ENCODE measurements at places on chromosomes 5 and 9.

GRCh38 chr9:127562841-127563401, 49.2 kb upstream of the STXBP1 start:
- no peak for DNase-seq

GRCh38 chr9:99398241-99398640, 176.2 kb downstream of the SEC61B start:
- no peak for DNase-seq

DNA sequence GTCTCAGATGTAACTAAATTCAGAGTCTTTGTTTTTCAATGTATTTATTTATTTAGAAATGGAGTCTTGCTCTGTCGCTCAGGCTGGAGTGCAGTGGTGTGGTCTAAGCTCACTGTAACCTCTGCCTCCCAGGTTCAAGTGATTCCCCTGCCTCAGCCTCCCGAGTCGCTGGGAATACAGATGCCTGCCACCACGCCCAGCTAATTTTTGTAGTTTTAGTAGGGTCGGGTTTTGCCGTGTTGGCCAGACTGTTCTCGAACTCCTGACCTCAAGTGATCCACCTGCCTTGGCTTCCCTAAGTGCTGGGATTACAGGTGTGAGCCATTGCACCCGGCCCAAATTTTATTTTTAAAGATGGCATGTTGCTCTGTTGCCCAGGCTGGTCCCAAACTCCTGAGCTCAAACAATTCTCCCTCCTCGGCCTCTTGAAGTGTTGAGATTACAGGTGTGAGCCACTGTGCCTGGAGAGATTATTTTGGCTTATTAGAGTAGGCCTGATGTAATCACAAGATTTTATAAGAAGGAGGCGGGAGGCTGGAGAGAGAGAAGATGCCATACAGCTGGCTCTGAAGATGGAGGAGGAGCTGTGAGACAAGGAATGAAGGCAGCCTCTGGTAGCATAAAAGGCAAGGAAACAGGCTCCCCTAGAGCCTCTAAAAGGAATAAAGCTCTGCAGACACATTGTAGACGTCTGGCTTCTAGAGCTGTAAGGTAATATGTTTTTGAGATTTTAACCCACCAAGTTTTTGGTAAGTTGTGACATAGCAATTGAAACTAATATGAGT, 12.9 kb upstream of the KLF9 start:
- DNase-seq: no peak

GRCh38 chr5:27216367-27216950, 178.1 kb upstream of the CDH9 start:
- no peak for DNase-seq

GRCh38 chr5:67047160-67047559, 149.4 kb downstream of the CD180 start:
- DNase-seq: no peak

GRCh38 chr5:95347506-95348120, 43.6 kb upstream of the FAM81B start:
- DNase-seq: no peak

DNA sequence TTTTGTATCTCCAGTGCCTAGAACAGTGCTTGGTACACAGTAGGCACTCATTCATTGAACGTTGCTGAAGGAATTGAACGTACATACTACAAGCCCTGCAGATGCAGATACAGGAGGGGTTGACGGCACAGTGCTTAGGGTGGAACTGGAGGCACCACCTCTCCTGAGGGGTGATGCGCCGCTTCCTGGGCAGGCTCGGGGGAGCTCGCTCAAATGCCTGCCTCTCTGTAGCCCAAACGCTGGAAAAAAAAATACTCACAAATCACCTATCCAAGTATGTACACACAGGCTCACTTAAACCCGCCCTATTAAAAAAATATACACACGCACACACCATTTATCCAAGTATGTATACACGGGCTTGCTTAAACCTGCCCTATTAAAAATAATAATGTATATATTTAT, 536 bp upstream of the COMMD10 start:
- no peak for DNase-seq

DNA sequence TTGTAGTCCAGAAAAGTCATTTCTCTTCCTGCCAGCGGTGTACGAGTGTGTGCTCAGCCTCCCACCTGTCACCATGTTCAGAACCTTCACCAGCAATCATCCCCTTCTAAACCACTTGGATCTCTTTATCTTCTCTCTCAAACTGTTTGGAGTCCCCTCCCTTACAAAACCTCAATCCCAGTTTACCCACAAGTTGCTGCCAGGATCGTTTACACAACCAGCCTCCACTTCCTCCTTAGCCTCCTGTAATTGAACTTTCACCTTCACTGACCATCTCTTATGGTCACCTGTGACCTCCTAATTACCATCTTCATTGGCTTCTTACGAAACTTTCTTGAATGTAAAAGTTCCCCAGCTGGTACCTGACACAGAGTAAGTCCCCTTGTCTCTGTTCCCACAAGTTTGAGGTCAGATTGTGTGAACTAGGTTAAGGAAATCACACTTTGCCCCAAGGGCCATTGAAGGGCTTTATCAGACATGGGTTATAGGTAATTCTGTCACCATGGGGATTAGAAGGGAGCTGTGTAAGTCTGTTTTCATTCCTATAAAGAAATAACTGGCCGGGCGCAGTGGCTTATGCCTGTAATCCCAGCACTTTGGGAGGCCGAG, 20.0 kb downstream of the RNF44 start:
- no peak for DNase-seq

DNA sequence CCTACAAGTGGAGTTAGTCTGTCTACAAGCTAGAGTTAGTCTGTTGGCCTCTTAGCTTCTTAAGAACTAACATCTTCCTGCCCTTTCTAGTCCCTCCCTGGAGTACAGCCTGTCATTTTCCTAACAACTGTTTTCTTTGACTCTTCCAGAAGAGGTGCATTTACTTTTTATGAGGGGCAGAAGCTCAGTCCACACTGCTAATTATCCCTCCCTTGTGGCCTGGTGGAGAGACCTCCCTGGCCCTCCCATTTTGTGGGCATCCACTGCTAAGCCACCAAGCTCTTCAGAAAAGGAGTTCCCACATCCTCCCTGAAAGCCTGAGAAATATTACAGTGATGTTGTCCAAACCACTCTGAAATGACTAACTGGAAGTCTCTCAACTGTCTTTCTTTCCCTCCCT, 8.0 kb downstream of the MAP1B start:
- DNase-seq: no peak

DNA sequence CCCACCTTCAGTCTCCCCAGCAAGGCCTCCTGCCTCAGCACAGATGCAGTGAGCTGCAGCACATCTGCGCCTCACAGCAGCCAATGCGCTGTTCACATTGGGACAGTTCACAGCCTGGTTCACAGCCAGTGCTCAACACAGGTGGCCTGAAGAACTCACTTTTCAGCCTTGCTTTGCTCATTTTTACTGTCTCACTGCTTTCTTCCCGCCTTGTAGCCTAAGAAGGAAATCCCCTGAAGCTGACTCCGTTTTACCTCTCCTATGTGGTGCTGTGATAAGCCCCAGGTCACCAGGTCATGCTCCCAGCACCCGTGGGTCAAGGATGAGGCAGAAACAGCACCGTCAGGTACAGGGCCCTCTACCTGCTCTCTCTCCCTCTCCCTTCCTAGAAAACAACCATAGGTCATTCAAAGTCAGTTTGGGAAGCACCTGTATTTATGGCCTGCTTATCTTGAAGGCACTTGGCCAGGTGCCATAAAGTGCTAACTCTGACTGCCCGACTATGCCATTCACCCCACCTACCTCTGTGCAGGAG, 1.1 kb downstream of the GCNT4 start:
- peak; percentile 27 for DNase-seq

DNA sequence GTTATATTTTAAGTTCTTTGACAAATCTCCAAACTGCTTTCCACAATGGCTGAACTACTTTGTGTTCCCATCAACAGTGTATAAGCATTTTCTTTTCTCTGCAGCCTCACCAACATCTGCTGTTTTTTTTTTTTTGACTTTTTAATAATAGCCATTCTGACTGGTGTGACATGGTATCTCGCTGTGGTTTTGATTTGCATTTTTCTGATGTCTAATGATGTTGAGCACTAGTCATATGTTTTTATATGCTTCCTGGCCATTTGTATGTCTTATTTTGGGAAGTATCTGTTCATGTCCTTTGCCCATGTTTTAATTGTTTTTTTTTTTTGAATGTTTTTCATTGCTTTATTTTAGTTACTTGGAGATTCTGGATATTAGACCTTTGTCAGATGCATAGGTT, 196.6 kb downstream of the PLK2 start:
- no peak for DNase-seq

- DNase-seq: no peak
Measured at GRCh38 chr5:127133071-127133470, 59.8 kb upstream of the C5orf63 start.

GRCh38 chr9:134811673-134812342, 68.8 kb upstream of the FCN2 start:
- DNase-seq: no peak

- no peak for DNase-seq
Measured at GRCh38 chr9:89770531-89771174, 165.8 kb downstream of the GADD45G start.

- DNase-seq: no peak
Measured at GRCh38 chr5:179967489-179967888, 59.8 kb upstream of the TBC1D9B start.

GRCh38 chr9:71895955-71896354, 15.0 kb downstream of the ABHD17B start:
- no peak for DNase-seq

DNA sequence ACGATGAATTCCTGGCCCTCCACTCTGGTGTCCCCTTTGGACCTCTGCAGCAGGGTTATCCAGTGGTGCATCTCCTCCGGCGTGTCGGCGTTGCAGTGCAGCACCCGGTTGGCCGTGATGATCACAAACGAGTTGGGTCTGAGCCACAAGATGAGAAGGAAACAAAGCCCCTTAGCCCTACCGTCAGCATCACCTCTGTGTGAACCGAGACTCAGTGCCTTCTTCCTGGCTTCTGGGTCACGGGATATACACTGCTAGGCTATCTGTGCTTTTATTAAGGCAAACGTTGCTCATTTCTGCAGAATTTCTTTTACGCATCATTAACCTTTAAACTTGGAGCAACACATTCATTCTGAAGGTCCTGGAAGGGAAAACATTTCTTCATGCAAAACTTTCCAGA, 65.1 kb upstream of the RETREG1 start:
- DNase-seq: no peak

DNA sequence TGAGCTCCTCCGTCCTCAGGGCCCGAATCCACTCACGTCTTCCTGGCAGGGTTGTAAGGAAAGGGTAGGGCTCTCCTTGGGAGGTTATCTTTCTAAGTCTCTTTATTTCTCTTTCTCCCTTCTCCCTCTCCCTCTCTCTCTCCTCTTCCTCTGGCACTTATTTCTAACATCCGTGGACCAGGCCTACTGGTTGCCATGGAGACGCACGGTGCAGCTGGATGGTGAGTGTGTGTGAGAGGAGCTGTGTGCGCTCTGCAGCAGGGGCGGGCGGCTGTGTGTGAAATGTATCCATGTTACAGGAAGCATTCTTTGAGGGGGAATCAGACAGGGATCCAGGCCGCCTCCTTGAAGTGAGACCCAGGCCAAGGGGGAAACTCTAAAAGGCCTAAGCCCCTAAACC, 32.2 kb downstream of the PCDH1 start:
- DNase-seq: no peak

GRCh38 chr5:134240421-134240962, 14.6 kb upstream of the PPP2CA start:
- no peak for DNase-seq

DNA sequence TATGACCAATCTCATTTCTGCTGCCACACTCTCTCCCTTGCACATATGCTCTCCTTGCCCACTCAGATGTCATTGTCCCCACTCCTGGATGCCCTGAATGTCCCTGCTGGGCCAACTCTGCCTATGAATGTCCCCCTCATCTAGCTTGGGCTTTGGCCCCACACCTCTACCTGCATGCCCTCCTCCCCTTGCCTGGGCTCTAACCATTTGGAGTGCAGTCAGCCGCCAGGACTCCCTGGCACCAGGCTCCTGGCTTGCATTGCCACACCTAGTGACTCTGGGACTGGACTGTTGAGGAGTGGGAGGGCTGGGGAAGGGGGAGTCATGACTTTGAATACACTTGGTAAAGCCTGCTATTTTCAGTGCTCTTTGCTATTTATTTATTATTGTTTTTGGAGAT, 41.6 kb upstream of the POMT1 start:
- no peak for DNase-seq

GRCh38 chr5:40654377-40654991, 25.2 kb upstream of the PTGER4 start:
- DNase-seq: no peak

- peak; percentile 16 for DNase-seq
Measured at GRCh38 chr9:249025-249424, 34.4 kb downstream of the DOCK8 start.

DNA sequence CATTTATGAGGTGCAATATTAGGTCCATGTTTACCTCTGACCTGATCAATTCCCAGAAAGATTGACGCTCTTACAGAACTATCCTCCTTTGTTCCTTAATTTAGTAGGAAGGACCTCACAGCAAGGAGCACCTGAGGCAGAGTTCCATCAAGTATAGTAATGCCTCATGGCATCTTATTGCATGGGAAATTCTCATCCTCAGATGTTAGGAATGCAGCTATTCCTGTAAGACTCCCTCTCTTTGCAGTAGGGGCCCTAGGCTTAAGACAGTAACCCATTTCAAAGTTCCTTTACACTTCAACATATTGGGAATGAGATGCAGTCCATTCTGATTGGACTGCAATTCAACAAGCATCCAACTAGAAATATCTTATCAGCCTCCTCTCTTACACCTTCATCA, 69.8 kb downstream of the SLCO4C1 start:
- DNase-seq: no peak

DNA sequence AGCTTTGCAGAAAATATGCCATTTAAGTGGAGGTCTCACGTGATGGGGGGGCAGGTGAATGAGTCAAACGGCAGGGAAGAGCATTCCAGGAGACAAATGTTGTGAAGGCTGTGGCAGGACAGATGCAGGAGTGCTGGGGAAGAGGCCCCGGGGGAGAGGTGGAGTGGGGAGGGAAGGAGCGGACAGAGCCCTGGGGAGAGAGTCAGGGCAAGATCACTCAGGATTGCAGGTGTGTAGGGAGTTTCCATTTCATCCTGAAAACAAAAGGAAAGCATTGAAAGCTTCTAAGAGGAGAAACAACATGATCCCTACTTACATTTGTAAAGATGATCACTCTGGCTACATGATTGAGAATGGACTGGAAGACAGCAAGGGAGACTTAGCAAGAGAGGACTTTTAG, 323.3 kb downstream of the ASTN2 start:
- DNase-seq: no peak

DNA sequence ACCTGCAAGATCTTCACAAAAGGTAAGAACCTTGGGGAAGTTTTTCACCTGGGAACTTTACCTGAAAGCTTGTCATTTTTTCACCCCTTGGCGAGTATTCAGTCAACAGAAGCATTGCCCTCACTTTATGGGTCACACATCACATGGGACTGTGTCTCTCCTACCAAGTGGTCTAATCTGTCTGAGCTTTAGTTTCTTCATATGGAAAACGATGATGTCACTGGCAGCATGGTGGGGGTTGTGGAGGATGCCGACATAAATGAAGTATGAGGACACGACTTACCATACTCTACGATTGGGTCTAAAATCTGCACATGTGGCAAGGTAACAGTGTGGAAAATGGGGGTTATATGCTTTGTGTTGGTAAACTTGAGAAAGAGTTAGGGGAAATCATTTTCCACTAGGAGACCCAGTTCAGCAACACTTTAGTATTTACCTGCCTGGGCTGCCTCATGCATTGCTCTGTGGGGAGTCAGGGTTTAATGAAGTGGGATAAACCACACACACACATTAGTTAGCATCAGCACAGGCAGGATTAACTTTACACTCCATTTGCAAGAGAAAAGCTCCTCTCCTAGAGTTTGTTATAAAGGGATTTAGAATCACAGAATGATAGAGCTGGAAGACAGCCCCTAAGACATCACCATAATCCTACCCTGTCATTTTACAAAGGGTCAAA, 19.8 kb upstream of the PAX5 start:
- DNase-seq: no peak

GRCh38 chr5:60810438-60811085, 33.5 kb downstream of the ELOVL7 start:
- no peak for DNase-seq
